Right renal cortex interstitium (tissue), 3 donors: ENCODE measurements at places on chromosomes 5 and 9. TPM values are rescaled to one million over a fixed set of nuclear protein-coding genes. Genes with fewer than 3 reads are reported as not detected.

- no peak for DNase-seq
These were observed 937.3 kb upstream of the ARRDC3 start for GRCh38 chr5:92320446-92320845.

DNA sequence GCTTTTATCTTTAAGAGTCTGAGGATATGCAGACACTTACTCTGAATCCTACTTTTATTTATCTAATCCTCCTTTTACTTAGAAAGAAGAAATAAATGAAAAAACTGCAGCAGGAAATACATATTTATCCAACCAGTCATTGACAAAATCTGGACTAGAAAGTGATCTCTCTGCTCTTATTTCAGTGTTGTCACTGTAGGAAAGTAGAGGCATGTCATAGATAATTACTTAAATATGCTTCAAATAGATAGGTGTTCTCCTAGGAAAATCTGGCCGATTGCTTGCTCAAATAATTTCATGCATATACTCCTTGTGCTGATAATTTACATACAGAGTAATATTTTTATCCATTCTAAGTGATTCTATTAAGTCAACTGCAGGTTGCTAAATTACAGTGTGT, 2001.9 kb upstream of the C9orf72 start:
- DNase-seq, result no peak

GRCh38 chr5:23530571-23530970, 23.2 kb downstream of the PRDM9 start:
- DNase-seq, result no peak

DNA sequence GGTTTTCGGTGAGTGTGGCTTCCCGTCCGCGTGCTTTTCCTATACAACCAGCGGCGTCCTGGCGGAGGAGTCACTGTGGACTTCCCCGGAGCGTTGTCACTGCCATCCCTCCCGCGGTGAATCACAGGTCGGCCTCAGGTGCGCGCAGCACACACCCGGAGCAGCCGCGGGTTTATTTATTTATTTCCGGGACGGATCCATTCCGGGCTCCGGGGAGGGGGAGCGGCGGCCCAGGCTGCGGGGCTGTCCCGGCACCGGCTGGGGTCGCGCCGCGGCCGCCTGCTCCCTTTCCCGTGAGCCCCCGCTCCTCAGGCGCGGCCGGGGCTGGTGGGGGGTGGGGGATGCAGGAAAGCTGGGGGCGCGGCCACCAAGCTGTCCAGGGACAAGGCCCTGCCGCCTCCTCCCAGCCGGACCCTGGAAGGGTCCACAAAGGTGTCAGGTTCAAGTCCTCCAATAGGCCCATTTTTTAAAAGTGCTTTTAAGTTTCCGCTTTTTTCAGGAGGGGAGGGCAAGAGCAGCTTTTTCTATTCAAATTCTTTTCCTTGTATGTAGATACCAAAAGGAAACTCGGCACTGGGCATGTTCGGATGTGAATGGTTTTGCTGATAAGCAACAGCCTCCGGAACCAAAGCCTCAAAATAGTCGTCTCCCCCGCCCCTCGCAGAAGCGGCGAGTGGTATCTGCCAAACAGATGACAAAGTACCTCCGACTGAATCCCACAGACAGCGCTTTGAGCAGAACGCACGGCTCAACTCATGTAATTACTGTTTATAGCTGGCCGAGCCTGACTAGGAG, 192.5 kb downstream of the CD180 start:
- DNase-seq, result peak; percentile 80

- DNase-seq, result no peak
These were observed 134.5 kb downstream of the PALM2AKAP2 start for GRCh38 chr9:109914280-109915027.

- no peak for DNase-seq
These were observed 219.1 kb downstream of the NDUFS4 start for GRCh38 chr5:53779541-53779981.

DNA sequence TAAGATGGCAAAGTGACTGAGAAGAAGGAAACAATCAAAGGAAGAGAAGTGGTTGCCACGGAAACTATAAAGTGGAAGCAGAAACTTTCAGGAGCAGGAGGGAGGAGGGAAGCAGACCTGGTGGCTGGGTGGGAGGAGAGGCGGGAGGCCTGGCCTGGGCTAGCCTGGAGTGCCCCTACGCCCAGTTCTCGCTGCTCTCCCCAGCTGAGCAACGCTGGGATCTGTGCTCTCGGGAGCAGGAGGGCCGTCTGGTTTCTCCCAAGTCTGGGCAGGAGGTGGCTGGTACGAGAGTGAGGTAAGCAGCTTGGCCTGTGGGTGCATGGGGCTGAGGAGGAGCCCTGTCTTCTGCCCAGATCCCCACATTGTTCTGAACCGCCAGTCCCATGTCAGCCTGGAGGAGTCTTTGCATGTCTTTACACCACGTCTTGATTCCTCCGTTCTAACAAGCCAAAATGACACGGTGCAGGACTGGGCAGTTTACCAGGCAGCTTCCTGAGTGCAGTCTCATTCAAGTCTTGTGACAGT, 15.0 kb upstream of the DAB2IP start:
- no peak for DNase-seq

DNA sequence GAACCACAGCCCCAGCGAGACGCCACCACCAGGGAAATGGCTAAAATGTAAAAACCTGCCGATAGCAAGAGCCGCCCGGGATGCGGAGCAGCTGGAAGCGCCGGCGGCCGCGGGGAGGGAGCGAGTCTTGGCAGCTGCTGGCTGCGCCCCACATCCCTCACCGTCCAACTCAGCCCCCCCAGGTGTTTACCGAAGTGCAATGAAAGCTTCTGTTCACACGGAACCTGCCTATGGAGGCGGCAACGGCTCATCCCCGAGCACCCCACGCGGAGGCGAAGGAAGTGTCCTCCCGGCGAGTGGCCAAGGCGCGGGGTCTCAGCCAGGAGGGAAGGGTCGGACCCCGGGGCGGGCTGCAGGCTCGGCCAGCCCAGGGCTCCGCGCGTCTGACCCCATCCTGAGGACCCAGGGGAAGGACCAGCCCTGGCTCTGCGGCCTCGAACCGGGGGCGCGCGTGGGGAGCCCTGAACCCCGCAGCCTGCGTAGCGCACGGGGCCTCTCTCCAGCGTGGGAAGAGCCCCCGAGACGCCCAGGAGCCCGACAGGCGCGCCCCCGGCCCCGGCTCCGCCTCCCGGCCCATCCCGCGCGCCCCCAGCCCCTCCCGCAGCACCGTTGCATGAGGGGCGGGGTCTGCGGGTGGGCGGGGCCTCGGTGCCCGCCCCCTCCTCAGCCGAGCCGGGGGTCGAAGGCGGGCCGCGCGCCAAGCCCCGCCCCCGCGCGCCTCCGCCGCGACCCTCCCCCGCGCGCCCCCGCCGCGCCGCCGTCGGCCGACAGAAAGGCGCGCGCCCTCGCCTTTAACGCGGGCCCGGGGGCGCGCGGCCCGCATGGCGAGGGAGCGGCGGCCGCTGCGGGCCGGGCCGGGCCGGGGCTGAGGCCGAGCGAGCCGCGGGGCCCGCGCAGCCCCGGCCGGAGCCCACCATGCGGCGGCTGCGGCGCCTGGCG, at the start of gene DIPK1B:
TSS of gene DIPK1B (plus strand) at position 822 of the 939 bp plus-strand sequence. CDS start at position 916, 94 bp downstream.
- DNase-seq, result no peak

- no peak for DNase-seq
These were observed 12.3 kb downstream of the P4HA2 start for GRCh38 chr5:132215329-132215728.

GRCh38 chr5:75037106-75037505, 15.3 kb downstream of the GCNT4 start:
- DNase-seq, result no peak

GRCh38 chr5:74670396-74671038, 14.5 kb upstream of the HEXB start:
- no peak for DNase-seq

DNA sequence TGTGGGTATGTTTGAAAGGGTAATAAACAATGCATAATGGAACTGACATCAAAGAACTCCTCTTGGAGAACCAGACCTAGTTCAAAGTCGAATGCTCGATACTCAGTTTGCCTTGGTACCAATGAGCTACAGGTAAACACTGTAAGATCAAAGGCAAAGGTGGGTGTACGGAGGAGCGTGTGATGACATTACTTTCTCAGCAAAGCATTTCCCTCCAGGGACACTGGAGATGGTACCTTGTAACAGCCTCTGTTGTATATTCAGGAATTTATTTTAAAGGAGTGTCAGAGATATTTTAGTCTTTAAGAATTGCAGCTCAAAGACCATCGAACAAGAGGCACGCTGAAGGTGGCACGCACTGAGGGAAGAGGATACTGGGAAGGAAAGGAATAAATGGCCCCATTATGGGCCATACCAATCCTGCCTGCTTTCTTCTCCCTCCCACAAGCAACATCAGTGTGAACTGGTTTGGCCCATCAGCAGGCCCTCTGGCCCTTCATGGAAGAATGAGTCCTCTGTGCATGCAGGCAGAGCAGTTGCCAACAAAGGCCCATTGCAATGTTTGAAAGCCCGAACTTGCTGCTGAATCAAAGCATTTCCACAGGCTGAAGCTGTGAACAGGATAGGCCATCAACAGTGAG, 410.2 kb downstream of the ACTL7B start:
- DNase-seq, result no peak

DNA sequence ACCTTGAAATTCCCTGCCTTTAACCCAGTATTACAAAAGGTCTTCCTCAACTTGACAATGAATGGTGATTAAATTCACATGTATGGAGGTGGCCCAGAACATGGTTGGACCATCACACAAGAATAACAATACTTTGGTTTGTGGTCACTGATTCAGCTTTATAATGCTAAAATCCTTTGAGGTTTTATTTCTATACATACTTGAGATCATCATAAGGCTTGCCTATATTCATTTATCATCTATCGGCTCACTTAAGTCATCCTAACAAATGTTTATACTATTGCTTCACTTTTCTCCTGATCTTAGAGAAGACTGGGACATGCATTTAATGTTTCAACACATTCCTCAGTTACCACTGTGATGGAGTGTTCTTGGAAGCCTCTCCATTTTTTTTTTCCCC, 191.3 kb downstream of the DMAC1 start:
- no peak for DNase-seq

DNA sequence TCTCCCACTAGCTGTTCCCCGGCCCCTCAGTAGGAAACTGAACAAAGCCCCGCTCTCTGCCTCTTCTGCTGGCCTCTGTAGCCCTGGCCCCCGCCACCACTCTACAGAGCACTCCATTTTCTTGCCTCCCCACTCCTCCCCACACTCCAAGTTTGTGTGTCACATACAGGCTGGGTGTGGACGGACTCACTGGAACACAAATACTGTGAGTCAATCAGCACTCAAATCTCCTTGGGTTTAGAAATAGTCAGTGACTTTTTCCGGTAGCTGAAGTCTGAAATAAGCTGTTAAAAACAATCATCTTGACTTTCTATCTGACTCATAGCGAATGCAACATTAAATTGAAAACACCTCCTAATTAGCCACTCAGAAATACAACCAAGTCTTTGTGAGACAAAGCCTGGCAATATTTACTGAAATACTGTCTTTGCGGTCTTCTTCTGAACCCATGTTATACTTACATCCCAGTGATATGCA, 122.5 kb downstream of the LHFPL2 start:
- no peak for DNase-seq

DNA sequence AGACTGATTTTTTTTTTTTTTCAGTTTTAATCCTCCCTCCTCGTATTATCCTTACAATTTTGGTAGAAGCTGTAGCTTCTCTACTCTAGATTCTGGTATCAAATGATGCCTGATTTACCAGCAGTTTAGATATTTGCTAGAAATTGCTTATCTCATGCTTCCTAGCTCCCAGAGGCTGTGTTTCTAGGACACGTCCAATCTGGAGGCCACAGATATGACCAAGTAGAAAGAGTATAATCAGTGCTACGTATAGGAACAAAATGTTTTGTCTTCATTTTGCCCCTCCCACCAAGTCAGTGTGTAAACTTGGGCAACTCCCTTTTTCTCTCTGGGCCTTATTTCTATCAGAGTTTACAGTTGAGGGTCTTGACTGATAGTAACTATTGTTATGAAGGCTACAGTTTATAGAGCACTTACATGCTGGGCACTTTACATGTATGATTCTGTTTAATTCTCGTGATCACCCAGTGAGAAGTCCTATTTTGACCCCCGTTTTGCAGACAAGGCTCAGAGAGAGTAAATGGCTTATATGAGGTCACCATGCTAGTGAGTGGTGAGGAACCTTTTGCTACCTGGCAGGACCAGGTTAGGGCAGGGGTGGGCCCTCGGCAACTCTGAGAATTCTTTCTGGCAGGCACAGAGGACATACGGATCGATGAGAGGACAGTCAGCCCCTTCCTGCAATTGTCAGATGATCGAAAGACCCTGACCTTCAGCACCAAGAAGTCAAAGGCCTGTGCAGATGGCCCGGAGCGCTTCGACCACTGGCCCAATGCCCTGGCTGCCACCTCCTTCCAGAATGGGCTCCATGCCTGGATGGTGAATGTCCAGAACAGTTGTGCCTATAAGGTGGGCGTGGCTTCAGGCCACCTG, 7.6 kb downstream of the HDHD3 start:
- no peak for DNase-seq

GRCh38 chr9:17782430-17783149, 203.7 kb downstream of the SH3GL2 start:
- no peak for DNase-seq

DNA sequence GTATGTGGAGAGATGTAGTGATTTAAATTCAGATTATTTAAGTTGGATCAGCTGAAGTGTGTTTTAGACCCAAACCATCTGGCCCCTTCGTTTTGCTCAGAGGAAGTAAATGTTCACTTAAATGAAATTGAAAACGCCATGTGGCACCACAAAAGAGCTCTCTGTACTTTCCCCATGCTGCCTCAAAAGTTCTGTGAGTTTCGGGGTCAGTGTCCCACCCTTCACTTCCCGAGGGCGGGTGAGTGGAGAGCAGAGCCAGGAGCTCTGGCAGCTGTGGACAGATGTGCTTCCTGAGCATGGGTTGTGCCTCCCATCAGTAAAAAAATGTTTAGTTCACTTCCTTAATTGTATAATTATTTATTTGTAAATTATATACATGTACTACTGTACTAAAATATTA, 48.4 kb downstream of the PSD2 start:
- DNase-seq, result no peak

PCDHB4 gene
- 2.9 TPM for polyA plus RNA-seq

FCN2 gene
- polyA plus RNA-seq, result 0.47 TPM

PTGDS gene
- 29.3 TPM for polyA plus RNA-seq

TYRP1 gene
- polyA plus RNA-seq, result 2.1 TPM

PCDHGA2 gene
- 7.0 TPM for polyA plus RNA-seq

FAM219A gene
- 12.7 TPM for polyA plus RNA-seq

MOB3B gene
- 24.0 TPM for polyA plus RNA-seq

ZFAND5 gene
- 212 TPM for polyA plus RNA-seq

TMEM215 gene
- polyA plus RNA-seq, result 0.08 TPM
